ENCODE measurements at places on chromosomes 1 and 21.
A peak's percentile ranks its signal among the peaks of the same experiment; 100 is the strongest.

- no peak for DNase-seq
Observed at GRCh38 chr1:234660536-234661316, 50.7 kb upstream of the IRF2BP2 start.

DNA sequence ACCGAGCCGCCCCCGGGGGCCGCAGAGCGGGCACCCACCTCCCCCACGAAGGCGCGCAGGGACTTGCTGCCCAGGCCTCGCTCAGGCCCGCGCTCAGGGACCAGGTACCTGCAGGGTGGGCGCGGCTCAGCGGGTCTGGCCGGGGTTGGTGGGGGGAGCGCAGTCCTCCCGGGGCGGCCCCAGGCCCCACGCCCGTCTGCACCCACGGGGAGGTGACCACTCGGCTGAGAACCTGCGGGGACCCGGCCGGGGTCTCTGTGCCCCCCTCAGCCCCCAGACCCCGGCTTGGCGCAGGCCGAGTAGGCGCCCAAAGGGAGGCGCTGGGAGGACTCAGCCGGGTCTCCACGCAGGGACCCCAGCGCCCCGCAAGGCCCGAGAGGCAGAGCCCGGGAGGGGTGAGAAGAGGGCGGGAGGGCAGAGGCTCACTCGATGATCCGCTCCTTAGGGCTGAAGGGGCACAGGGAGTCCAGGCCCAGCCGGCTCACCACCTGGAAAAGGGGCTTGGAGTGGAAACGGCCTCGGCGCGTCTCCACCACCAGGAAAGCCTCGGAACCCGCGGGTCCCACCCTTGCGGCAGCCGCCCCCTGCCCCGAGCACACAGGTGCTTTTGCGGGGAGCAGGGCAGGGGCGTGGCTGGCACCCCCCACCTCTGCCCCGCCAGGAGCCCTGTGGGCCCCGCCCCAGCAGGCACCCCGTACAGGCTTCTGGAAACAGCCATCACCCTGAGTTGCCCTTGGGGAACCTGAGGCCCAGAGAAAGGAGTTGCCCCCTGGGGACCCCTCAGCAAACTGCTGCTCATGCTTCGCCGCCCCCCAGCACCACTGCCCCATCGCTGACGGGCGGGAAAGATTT, 9.3 kb downstream of the FTCD start:
- DNase-seq, result no peak

DNA sequence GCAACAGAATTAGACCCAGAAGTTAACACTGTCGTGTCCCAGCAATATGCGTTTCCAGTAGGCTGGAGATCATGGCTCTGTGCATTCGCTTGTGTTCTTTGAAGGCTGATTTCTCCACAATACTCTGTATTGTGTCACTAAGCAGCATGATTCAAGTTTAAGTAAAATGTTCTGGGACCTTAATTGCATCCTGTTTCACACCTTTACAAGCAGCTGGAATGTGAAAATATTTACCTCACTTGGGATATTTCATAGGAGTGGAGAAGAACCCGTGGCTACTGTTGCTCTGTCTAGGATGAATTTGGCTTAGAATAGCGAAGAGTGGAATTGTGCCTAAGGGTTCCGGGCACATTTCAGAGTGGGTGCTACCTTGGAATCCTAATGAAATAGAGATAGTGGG, 6.3 kb downstream of the PTGFRN start:
- no peak for DNase-seq

DNA sequence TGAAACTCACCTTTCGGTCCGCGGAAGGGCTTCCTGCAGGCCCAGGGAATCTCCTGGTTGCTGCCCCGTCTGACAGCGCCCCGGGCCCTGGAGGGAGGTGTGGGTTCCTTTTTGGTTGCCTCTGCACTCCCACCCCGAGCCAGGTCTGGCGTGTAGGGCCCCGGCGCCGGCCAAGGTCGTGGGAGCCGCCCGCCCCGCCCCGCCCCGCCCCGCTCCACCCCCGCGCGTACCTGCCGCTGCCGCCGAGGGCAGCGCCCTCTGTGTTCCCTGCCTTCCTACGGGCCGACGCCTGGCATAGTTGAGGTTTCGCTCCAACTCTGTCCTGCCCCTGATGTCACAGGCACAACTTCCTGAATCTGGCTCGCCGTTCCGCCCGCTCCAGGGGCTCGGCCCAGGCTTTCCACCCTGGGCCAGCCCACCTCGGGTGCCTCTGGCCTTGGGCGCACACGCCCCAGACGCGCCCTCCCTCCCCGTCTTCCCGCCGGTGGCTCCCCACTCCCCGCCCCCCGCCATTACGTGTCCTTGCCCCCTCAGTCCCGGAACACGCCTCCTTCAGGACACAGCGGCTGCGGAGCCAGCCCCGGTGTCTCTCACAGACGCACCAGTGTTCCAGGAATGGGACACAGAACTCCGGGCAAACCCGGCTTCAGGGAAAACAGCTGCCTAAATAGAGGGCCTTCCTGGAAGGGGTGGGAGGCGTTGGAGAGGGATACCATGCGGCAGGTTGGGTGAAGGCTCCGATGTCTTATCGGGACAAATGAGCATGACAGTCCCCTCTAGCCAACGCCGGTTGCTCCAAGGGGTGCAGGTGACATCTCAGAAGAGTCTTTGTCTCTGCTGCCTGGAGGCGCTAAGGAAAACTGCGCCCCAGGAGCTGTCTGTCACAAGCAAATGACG, at the start of gene KIAA0040:
KIAA0040 (minus strand) TSS at position 147 of the 897 bp plus-strand sequence. CDS start 31,763 bp downstream, outside the sequence.
- peak; percentile 22 for DNase-seq

GRCh38 chr1:31182352-31182751, 57.3 kb downstream of the NKAIN1 start:
- no peak for DNase-seq

GRCh38 chr1:55826381-55827080, 611.4 kb upstream of the USP24 start:
- no peak for DNase-seq

DNA sequence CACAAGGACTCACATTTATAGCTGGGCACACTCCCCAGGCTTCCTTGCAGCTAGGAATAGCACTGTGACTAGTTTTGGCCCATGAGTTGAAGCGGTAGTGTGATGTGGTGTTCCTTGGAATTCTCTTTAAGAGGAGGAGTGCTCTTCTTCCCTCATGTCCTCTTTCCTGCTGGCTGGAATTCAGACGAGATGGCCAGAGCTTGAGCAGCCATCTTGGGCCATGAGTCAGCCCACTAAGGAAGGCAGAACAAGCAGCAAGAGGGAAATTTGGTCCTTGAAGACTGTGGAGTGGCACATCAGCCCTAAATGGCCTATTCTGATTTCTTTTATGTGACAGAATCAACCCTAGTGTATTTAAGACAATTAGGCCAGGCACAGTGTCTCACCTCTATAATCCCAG, 20.0 kb downstream of the HTR6 start:
- DNase-seq, result no peak

DNA sequence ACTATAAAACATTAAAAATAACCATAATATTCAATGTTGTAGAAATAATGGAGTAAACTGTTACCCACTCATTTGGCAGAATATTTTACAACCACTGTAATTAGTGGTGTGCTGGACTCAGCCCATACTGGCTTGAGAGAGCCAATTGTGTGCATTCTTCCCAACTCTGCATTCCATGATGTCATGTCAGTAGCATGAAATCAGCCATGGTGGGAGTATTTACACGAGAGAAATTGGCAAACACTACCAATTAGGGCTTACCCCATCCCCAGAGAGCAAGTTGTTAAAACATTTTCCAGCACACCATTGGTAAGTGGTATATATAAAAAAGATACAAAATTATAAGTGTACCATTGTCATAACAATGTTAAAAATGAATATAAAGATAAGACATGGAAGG, 19.1 kb upstream of the QSOX1 start:
- DNase-seq, result no peak

All from NCI-H1092 treated with DMSO at 0.1 percent for 48 hours (cell line).